ENCODE measurements at places on chromosomes 12 and 14. TPM values are rescaled to one million over a fixed set of nuclear protein-coding genes. Genes with fewer than 3 reads are reported as not detected.

PDE3A gene
- total RNA-seq = 7.4 TPM

PLCZ1 gene
- total RNA-seq = not detected

KLRG1 gene
- 0.69 TPM for total RNA-seq

NEMF gene
- total RNA-seq = 34.5 TPM

TPPP2 gene
- total RNA-seq = not detected

PCK2 gene
- total RNA-seq = 8.2 TPM

ADGRD1 gene
- total RNA-seq = 1.1 TPM

AP1G2 gene
- 22.3 TPM for total RNA-seq

CLEC4A gene
- 0.20 TPM for total RNA-seq
